Airway epithelial cell (primary cell): ENCODE measurements at places on chromosomes 5 and 9. TPM values are rescaled to one million over a fixed set of nuclear protein-coding genes. Genes with fewer than 3 reads are reported as not detected.

The ATG10 gene
- 7.1 and 11.5 TPM in 2 replicates for total RNA-seq

The BTNL3 gene
- total RNA-seq, result not detected in 2 replicates

The DNAJC18 gene
- total RNA-seq, result 10.6 and 11.3 TPM in 2 replicates

The THBS4 gene
- 0.19 and 0.42 TPM in 2 replicates for total RNA-seq

The PCDHA1 gene
- 0.14 TPM in 2 replicates for total RNA-seq

The GOLGA2 gene
- 56.6 and 64.2 TPM in 2 replicates for total RNA-seq

The SLC6A19 gene
- total RNA-seq, result not detected in 2 replicates

The OR13C4 gene
- total RNA-seq, result not detected in 2 replicates

The WDR38 gene
- total RNA-seq, result not detected in 2 replicates

The LMX1B gene
- total RNA-seq, result not detected in 2 replicates

The ST8SIA4 gene
- 0.05 and 0.14 TPM in 2 replicates for total RNA-seq

The CRHBP gene
- total RNA-seq, result not detected in 2 replicates

The PCDHA8 gene
- total RNA-seq, result not detected in 2 replicates

The SLC36A2 gene
- not detected in 2 replicates for total RNA-seq
